Omental fat pad (tissue), 4 donors: ENCODE measurements at places on chromosomes 2 and 18. TPM values are rescaled to one million over a fixed set of nuclear protein-coding genes. Genes with fewer than 3 reads are reported as not detected.

DNA sequence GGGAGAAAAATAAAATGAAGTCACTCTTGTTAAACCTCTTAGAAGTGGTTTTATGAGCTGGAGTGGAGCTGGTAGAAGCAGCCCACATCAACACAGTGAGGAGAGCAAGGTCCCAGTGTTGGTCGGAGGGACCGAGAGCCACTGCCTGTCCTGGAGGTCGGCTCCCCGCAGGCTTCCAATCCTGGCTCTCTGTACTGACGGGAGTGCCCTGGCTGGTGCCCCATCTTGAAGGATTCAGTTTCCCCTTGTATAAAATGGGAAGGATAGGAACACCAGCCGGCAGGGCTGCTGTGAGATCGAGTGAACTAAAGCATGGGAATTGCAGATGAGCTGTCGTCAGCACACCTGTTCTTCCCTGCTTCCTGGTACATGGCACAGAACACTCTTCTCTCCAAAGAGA, 104.3 kb upstream of the ID2 start:
- DNase-seq: no peak

DNA sequence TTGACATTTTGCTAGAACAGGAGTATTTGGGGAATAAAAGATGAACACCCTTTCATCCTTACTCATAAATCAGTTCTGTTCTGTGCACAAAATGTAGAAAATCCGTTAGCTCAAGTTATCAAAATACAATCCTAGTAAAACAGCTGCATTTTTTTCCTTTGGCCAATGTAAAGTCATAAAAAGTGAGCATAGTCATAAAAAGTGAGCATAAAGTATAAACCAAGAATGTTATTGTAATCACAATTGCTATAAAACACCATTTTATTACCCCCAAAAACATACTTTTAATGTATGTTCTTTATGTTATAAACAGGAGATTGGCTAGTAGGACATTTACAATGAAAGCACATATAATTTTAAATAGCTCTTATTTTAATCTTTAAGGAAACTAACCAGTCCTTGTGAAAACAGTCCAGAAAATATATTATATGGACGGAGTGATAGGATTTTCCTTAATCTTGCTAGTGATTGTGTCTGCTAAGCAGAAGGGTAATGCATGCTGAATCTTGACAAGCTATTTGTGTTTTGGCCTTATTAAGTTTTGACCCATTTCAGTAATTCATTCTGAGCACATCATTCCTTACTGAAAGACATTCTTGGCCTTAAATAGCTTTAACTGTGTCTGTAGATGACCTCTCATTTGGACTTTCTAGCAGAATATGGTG, 891.8 kb downstream of the DSC3 start:
- DNase-seq: no peak

GRCh38 chr2:155266109-155266508, 567.6 kb downstream of the KCNJ3 start:
- DNase-seq: no peak

The NAT8 gene
- total RNA-seq: not detected
